ENCODE measurements at places on chromosomes 5 and 9.
A peak's percentile ranks its signal among the peaks of the same experiment; 100 is the strongest.

GRCh38 chr9:125346080-125346732 lies 84.6 kb downstream of the GAPVD1 start:
- no peak for DNase-seq

GRCh38 chr5:179906795-179907555 lies 722 bp downstream of the TBC1D9B start:
- DNase-seq, result peak; percentile 33

GRCh38 chr9:132651259-132651658 lies 18.5 kb downstream of the DDX31 start:
- peak; percentile 98 for DNase-seq

- DNase-seq, result peak; percentile 34
Measured at GRCh38 chr9:92716557-92716956, 46.6 kb upstream of the IPPK start.

DNA sequence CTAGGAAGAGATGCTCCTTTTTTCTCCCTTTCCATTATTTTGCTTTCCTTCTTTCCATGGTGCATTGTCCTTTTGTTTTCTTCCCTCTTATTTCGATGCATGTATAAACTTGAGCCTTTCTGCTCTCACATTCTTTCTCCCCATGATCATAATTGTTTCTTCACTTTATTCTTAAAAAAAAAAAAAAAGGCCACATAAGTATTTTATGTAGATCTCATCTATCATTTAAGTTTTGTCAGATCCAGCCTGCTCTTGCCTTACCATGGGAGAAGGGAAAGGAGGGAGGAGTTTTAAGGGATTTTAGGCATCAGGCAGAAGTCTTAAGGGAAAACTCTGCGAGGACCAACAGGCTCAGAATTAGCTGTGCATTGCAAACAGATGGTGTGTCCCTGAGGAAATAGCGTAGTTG lies 11.1 kb downstream of the TGFBR1 start:
- no peak for DNase-seq

- DNase-seq, result peak; percentile 17
Measured at GRCh38 chr9:111375817-111376564, 46.0 kb upstream of the OR2K2 start.

- no peak for DNase-seq
Measured at GRCh38 chr5:60598424-60598823, 101.5 kb downstream of the DEPDC1B start.

- no peak for DNase-seq
Measured at GRCh38 chr9:131720330-131720729, 19.5 kb downstream of the RAPGEF1 start.

- no peak for DNase-seq
Measured at GRCh38 chr5:81187885-81188284, 45.2 kb upstream of the CKMT2 start.

GRCh38 chr9:17280350-17281012 lies 145.6 kb downstream of the CNTLN start:
- peak; percentile 66 for DNase-seq

- DNase-seq, result no peak
Measured at GRCh38 chr9:93218671-93219420, 34.9 kb downstream of the WNK2 start.

DNA sequence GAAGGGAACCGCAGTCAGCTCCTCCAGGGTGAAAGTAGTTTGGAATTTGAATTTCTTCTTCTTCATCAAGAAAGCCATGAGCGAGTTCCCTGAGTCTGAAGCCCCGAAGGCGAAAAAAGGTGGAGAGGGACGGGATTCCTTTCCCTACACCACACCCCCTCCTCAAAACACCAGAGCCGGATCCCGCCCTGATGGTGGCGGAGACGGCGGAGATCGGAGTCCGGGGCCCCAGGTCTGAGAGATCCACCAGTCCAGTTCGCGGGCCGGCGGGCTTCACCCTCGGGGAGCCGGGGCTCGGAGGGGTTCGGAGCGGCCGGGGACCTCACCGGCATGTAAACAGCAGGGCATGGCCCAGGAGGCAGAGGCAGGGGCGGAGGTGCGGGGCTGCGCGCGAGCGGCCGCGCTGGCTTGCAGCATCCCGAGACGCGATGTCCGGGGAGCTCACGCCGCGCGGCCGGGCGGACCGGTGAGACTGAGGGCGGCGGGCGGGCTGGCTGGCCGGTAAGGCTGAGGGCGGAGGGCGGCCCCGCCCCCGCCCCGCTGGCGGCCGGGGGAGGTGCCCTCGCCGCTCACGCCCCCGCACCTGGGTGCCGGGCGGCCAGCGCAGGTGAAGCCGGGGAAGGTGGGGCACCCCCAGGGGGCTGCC lies 606 bp downstream of the EEIG1 start:
- DNase-seq, result no peak

GRCh38 chr9:128771094-128771721 lies 519 bp downstream of the ZER1 start:
- DNase-seq, result peak; percentile 16

Data from fibroblast of mammary gland (primary cell).